ENCODE measurements at places on chromosomes 13 and 19.
A peak's percentile ranks its signal among the peaks of the same experiment; 100 is the strongest.

- peak; percentile 75 for DNase-seq
Measured at GRCh38 chr13:52353193-52353592, 52.8 kb downstream of the THSD1 start.

DNA sequence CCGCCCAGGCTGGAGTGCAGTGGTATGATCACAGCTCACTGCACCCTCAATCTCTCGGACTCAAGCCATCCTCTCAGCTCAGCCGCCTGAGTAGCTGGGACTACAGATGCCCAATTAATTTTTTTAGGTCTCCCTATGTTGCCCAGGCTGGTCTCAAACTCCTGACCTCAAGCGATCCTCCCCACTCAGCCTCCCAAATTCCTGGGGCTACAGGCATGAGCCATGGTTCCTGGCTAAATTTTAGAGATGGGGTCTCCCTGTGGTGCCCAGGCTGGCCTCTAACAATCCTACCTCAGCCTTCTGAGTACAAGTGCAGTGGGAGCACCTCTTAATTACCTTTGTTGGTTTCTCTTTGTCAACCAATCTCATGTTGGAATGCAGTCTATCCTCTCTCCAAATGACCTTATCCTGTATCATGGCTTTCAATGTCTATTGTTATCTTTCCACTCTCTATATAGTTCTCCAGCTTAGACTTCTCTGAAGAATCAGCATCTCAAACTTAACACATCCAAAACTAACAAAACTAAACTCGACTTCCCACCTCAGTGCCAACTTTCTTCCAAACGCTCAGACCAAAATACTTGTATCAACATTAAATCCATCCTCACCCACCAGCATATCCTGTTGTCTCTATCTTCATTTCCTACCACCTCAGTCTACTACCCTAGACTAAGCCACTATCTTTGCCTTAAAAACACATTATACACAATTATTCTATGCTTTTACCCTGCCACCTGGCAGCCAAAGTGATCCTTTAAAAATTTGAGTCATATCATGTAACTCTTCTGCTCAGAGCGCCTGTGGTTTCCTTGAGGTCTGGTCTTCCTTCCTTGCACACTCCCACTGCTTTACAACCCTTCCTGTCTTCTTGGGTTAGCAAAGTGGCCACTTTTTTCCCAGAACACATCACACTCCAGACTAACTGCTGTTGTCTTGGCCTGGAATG lies 6.7 kb downstream of the TPT1 start:
- peak; percentile 63 for DNase-seq

DNA sequence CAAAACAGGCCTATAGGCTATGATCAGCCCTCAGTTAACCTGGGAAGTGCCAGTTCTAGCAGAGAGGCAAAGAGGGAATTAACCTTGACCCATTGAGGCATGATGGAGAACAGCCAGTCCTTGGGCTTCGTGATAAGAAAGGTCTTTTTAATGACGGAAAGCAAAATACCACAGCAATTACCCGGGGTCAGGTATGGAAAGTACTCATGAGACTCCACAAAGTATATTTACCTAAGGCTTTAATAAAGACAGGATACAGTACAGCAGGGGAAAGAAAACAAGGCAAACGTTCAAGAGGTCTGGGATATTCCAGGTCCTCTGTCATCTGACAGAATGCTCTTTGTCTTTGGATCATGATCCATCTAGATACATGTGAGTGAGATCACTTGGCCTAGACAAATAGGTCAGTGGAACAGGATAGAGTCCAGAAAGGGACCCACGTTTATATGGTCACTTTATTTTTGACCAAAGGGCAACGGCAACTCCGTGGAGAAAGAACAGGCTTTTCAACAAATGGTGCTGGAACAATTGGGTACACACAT lies 52.2 kb downstream of the WDFY2 start:
- DNase-seq = no peak

- DNase-seq = no peak
Measured at GRCh38 chr13:59274958-59275727, 888.6 kb downstream of the DIAPH3 start.

- no peak for DNase-seq
Measured at GRCh38 chr19:13103581-13104359, 1.1 kb upstream of the LYL1 start.

DNA sequence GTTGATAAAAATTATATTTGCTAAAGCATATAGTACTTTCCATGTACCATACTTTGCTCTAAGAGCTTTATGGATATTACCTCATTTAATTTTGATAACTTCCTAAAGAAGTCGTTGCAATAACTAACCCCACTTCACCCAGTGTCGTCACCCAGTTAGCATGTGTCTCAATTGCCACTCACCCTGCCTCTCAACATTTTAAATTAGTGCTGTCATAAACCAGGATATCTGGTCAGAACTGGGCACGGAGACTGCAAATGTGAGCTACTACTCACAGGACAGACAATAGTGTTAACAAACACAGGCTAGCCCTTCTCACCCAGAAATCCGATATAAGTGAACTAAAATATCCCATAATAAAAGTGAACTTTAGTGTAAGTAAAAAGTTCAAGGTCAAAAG lies 430.6 kb downstream of the KLF12 start:
- no peak for DNase-seq

DNA sequence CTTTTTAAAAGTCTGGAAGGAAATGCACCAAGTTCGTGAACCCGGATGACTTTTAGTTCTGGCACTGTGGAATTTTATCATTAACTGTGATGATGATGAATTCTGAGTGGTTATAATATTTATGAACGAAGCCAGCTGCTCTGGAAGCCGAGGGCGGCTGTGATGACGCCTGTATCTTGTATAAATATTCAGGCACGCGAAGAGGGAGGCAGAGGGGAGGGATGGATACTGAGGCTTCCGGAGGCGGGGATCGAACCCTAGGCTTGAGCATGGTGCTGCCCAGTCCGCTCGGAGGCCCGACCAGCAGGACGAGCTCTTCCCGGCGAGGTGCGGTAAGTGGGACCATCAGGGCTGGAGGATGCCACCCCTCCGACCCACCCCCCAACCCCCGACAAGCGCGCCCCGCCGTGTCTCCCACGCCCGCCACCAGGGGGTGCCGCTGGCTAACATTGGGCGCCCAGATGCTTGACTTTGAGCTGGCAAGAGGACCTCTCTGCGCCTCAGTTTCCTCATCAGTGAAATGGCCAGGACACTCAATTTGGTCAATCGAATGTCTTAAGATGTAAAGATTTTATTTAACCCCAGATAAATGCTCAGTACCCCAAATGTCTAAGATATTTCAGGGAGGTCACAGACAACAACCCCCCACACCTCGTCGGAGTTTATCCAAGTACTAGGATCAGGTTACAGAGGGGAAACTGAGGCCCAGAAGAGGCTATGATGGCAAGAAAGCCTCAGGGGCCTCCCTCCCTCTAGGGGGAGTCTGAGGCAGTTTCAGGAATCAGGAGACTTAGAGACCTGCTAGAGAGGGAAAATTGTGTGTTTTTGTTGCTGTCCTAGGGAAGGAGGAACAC lies 4.5 kb upstream of the RAB3A start:
- peak; percentile 55 for DNase-seq

DNA sequence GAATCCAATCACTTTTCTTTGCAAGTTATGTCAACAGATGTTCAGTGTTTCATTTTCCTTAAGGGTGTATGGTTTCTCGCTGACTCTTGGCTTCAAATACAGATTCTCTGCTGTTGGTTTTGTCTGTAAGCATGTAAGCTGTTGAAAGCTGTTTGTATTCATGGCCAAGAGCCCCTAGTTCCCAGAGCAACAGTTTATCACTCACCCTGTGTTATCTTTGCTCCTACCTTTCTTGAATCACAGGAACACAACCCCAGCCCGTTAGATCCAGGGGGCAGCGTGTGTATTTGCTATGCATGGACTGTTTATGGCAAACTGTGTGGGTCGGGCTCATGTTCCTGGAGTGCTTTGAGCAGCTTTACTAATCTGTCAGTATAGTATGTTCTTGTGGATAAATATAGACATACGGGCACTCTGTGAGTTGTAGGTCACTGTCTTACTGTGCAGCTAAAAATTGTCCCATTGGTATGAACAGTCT lies 28.9 kb downstream of the FRY start:
- no peak for DNase-seq

DNA sequence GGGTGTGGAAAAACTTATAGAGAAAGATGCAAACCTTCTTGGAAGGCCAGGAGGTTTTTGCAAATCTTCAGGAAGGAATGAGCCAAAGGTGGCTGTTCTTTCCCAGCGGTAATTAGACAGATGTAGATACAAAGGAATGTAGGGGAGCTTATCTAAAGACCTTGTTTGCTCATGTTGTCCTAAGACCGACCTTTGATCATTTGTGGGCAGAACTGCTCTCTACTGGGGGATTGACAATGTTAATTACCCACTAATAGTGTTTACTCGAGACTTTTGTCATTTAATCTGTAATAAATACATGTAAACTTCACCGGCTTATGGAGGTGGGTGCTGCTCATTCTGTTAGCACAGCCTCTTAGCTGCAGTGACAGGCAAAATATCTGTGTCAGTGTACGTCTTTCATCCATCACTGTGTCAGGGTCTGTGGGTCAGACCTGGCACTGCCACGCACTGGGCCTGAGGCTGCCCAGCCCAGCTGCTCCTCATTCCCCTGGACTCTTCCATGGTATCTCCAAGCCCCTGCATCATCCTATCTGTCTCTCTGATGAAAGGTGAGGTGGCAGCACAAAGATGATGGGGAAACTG lies 68.3 kb downstream of the ZNF431 start:
- DNase-seq = no peak

DNA sequence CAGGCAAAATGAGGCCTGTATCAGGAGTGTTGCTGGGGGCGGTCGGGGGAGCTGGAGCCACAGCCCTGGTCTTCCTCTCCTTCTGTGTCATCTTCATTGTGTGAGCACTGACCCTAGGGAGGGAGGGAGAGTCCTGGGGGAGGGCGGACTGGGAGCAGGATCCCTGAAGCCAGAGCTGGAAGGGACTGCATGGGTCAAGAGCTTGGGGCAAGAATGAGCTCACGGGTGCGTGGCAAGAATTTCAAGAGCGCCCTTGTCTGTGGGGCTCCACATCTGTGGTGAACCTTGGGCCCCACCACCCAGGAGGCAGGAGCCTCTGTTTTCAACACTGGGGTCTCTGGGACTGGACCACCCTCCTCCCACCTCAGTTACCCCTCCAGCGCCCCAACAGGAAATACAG lies 4.7 kb downstream of the SIGLEC7 start:
- no peak for DNase-seq

DNA sequence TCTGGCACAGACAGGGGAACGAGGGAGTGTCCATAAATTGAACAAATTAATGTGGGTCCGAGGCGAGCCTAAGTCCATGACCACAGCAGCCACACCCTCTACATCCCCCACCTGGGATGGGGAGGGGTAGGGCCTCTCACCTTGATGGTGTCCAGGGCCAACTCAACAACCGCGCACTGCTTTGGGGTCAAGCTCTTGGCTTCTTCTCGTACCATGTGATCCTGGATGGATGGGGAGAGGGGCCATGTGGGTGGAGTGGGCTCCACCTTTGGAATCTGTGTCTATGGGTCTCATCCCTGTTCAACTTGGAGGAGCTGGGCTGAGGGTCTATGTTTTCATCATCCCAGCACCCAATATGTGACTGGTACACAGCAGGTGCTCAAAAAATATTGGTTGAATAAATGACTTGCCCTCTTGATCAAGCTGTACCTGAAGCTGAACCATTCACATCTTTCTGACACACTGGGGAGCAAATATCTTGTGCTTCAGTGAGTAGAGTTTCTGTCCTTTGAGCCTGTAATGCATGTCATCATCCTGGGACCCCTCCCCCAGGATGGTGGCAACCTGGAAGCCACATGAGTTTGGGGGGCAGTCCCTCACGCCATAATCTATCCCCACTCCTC lies 62.9 kb downstream of the COLGALT1 start:
- no peak for DNase-seq

- DNase-seq = no peak
Measured at GRCh38 chr13:107234319-107235073, 666.6 kb upstream of the ARGLU1 start.

- no peak for DNase-seq
Measured at GRCh38 chr13:78177306-78177705, 258.7 kb upstream of the EDNRB start.

- DNase-seq = no peak
Measured at GRCh38 chr19:34278783-34279182, 24.4 kb downstream of the GARRE1 start.

- DNase-seq = no peak
Measured at GRCh38 chr19:11098327-11098726, 9.1 kb downstream of the LDLR start.

- no peak for DNase-seq
Measured at GRCh38 chr13:92297971-92298942, 899.8 kb downstream of the GPC5 start.

GRCh38 chr19:1482361-1483130 lies 3.5 kb upstream of the C19orf25 start:
- no peak for DNase-seq

- no peak for DNase-seq
Measured at GRCh38 chr19:56866538-56866937, 26.0 kb upstream of the PEG3 start.

DNA sequence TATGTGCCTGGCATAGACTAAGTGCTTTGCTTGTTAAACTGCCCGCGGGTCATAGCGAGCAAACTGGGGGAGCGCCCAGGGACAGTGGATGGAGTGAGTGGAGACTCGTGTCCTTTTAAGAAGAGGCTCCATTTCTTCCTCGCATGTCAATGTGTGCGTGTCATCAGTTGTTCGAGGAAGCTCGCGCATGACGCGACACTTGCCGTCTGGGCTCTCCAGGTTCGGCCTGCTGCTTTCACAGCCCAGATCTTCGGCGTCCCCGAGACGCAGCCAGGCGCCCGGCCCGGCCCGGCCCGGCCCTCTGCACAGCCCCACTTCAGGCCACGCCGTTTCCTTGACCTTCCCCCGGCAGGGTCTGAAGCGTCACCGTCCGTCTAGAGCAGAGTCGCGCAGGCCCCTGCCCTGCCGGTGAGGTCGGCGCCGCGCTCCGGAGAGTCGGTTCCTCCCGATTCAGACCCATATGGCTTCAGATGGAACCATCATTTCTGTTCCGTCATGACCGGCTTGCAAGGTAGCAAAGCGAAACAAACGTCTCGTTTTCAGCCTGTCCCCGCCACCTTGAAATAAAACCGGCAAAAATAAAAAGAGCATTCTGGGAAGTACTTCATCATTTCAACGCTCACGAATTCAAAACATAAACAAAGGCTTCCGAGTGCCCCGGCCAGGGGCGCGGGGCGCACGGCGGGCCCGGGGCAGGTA lies 599 bp upstream of the ARHGEF7 start:
- DNase-seq = peak; percentile 20

DNA sequence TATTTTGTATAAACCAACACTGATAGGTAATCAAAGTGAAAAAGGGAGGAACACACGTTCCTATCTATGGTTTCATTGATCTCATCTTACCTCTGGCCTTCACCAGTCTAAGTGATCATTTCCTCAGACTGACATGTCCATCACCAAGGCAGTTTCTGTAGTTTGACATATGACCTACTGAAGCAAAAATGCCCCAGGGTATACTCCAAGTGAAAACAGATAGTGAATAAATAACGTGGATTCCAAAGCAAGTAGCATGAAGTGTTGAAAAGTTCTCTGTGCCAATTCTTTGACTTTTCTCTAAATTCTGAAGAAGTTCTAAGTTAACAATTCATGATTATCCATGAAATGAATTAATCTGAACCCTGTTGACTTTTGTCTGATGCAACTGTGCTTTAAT lies 334.2 kb upstream of the SGCG start:
- DNase-seq = no peak

- DNase-seq = no peak
Measured at GRCh38 chr19:52592301-52592700, 22.2 kb downstream of the ZNF701 start.

- DNase-seq = peak; percentile 78
Measured at GRCh38 chr19:46180701-46181387, 32.8 kb downstream of the IGFL2 start.

GRCh38 chr19:10419646-10420443 lies 493 bp upstream of the PDE4A start:
- peak; percentile 68 for DNase-seq

Measured in astrocyte (in vitro differentiated cells and primary cell).